ENCODE measurements at places on chromosomes 12 and 14.

DNA sequence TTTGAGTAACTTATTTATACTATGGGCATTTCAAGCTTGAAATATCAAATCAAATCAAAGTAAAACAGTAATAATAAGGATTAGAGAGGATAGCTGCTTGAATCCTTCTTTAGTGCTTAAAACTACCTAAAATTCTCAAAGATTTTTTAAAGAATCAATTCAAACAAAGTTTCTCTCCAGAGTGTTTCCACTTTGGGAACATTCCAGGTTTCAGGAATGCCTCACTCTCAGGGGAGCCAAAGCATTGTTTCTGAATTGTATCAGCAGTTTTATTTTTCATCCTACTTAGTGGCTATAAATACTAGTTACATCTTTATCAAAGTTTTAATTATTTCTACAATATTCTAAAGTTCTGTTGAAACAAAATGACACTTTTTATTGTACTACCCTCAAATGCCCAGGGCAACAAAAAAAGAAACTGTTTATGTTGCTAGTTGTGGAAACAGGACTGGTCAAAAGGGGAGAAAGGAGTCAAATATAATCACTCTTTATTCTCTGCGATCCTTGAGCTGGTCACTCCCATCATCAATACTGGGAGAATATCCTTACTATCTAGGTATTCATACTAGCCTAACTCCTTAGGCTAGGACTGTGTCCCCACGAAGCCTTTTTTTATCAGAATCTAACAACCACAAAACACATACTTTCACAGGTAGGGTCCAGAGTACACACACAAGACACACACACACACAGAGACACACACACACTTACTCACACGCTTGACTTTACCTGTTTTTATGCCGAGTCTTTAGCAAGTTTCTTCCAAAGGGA is 598 bp downstream of the RASSF9 start:
- DNase-seq, result no peak

- DNase-seq, result no peak
These were observed 60.4 kb upstream of the FBRSL1 start for GRCh38 chr12:132429602-132429945.

DNA sequence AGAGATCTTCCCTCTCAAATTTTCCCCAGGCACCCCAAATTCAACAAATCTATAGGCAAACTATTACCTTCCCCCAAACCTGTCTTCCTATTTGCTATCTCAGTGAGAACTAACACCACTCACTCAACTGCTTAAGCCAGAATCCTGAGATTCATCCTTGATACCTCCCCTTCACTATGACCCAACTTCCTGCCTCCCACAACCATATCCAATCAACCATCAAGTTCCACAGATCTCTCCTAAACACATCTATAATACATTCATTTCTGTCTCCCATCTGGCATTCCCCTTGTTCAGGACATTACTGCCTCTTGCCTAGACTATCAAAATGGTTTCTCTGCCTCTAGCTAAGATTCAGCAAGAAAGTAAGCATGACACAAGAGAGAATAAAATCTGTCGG is 21.3 kb downstream of the YAF2 start:
- no peak for DNase-seq

GRCh38 chr12:112900298-112901145 is 6.2 kb upstream of the OAS1 start:
- no peak for DNase-seq

DNA sequence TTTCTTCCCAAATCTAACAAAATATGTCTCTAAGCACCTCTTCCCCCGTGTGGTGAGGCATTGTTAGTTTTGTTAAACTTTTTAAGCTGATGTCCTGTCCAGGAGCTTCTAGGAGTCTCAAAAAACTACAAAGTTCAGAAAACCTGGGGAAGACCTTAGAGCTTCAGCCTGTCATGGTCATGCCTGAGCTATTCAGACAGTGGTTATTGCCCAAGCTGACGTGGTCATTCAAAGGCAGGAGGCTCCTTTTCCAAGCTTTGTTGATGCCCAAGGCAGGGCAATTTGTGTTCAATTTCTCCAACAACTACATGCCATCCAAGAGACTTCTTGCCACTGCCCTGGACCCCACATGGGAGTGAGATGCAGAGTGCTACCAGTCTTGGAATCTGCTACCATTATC is 5.8 kb upstream of the LYZ start:
- no peak for DNase-seq

GRCh38 chr12:112176321-112177010 is 51.1 kb downstream of the TRAFD1 start:
- no peak for DNase-seq

- DNase-seq, result no peak
These were observed 2.7 kb upstream of the TRAF3 start for GRCh38 chr14:102774391-102775153.

- DNase-seq, result no peak
These were observed 23.9 kb downstream of the LRRK2 start for GRCh38 chr12:40248585-40249297.

DNA sequence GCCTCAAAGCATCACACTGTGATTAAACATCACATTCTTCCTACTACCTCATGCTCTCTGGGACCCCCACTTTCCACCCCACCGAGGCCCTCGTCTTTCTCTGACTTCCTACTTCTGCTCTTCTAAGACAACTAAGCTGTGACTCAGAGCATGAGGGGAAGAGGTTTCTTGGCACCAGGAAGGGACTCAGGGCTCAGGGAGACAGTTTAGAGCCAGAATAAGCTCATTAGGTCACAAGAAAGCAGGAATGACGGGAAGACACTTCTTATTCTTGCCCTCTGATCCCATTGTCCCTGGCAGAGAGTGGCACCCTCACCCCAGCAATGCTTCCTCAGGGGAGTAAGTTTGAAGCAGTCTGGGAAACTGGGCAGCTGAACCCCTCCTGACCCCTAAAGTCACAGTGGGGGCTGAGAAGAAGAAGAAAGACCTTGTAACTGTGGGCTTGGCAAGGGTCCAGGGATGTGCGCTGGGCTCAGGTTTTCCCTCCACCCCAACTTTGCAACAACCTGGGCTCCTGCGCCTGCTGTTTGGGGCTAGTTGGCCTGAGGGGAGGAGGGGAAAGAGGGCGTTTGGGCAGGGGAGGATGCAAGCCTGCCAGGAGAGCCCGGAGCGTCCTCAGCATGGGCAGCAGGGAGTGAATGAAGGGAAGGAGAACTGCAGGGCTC is 64.6 kb upstream of the ACTN1 start:
- DNase-seq, result no peak

- DNase-seq, result no peak
These were observed 30.9 kb downstream of the SYNDIG1L start for GRCh38 chr14:74395094-74395493.

GRCh38 chr14:53603994-53604393 is 352.6 kb downstream of the BMP4 start:
- no peak for DNase-seq

DNA sequence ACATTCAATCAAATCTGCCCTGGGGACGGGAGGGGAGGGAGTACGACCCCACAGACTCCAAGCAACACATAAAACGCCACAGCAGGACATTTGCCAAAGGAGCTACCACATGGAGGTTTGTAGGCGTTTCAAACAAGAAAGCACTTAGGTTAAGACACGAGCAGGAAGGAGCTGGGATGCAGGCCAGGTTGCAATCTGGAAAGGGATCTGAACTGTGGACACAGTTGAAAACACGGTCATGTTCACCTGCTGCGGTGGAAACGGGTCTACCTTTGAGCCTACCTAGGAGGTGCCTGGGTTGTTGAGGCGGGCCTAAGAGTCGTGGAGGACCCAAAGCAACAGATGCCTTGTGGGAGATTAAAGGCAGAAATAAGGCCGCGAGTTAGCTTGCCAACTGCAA is 18.4 kb downstream of the PRKAB1 start:
- no peak for DNase-seq

DNA sequence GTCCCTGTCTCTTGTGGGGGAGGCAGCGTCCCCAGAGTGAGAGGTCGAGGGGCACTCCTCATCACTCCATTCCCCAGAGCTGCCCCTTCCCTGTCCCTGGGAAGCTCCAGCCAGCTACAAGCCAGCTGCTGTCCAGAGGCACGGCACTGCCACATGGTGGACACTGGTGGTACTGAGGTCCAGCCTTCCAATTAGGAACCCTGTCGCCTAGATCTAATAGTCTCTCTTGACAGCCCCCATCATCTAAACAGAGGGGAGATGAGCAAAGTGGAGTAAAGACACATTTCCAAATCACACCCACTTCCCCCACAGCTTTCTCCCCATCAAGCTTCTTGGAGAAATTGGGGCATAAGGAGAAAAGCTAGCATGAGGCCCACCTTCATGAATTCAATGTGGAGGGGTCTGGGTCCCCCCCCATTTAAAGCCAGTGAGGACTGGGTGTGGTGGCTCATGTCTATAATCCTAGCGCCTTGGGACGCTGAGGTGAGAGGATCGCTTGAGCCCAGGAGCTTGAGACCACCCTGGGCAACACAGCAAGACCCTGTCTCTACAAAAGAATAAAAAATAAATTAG is 2.1 kb upstream of the INHBE start:
- DNase-seq, result peak; percentile 43

DNA sequence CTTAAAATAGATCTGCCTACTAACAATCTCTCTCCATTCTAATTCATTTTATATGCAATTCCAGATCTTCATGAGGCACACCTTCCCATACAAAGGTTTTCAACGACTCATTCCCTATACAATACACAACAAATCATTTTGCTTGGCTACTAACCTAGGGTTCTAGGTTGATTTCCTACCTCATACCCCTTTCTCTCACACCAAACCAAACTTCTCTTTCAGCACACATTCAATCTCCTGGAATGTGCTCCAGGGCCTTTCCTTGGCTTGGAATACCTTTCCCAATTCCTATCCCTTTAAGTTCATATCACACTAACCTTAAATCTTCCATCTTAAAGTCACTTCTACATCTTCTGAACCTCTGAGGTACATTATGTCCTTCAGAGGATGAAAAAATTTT is 38.7 kb upstream of the MTERF2 start:
- no peak for DNase-seq

DNA sequence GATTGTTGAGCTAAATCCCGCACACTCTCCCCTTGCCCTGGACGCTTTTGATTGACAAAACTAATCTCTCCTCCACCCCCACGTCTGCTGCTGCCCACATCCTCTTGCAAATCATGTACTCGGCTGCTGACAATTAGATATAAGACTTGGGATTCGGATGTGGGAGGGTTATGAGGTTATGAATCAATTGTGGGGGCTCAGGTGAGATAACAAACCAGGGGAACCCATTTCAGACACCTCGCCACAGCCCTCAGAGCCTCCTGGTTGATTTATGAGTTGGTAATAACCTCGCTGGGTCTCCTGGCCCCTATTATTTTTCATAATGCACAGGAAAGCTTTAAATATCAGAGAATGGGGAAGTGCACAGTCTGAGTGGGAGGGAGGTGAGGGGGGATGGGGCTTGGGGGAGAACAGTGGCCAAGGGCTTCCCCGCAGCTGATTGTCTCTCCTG is 449.9 kb downstream of the DPF3 start:
- no peak for DNase-seq

DNA sequence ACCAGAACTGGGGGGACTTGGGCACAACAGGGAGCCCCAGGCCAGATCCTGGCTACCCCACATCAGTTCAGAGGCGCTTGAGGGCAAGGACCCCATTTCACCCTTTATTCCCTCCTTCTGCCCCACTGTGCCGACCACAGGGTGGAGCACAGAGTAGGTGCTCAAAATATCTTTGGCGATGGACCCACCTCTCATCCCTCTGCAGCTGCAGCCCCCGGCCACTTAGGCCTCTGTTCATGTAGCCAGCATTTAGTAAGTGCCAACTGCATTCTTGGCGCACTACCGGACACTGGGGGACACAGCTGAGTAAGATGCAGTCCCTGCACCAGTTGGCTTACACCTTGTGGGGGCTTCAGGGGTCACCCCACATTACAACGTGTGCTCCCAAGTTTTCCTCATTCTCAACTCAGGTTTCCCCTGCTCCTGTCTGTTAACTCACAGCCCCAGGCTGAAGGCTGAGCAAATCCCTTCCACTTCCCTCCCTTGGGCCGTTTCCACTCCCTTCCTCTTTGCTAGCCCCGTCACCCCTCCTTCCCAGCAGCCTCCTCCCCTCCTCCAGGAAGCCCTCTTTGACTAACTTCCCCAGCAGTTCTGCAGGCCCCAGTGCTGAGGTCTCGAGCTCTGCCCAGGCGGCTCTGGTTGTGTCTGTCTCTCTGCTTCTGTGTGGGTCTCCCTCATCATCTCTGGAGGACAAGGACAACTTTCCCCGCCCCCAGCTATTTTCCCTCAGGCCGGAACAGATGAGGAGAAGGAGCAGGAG is 26.5 kb downstream of the KRT80 start:
- no peak for DNase-seq

DNA sequence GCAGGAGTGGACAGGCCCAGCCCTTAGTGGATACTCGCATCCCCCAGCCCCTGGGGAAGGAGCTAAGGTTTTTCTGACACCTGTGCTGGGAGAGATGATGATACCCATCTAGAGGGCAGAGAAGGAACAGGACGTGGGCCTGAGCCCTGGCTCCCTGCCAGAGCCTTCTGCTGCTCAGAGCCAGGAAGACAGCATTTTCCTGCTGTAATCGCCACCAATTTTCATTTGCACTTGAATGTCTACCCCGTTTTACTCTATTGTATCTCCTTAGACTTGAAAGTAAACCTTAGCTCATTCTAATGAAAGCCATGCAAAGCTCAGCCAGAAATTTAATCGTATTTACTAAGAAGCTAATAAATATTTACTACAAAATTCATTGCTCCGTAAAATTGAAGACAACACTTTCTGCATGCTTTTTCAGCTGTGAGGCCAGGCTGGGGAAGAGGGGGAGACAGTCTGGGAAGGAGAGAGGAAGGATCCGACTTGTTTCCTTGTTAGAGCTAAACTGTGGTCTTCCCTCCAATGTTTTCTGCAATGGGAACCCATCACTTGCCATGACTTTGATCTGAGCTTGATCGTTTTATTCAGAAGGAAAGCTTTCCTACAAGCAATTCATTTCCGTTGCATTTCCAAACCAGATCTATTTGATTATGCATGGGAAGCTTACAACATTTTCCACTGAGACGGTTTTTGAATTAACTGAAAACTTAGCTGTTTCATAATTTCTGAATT is 17.6 kb upstream of the TRAF3 start:
- DNase-seq, result no peak

DNA sequence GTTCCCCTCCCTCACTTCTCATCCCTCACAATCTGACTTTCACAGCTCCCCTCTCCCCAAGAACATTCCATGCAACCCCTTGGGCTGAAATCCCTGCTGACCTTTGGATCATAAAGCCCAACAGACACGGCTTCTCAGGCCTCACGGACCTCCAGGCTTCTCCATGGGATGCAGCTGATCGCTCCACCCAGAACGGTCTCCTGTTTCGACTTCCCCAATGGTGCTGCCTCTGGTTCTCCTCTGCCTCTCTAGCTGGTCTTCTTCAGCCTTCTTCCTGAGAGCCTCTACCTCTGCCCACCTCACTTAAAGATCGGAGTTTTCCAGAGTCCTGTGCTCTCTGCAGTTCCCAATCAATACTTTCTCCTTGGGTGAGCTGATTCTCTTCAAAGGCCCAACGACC is 17.8 kb upstream of the PRMT8 start:
- no peak for DNase-seq

- no peak for DNase-seq
These were observed 33.2 kb downstream of the ZNF664 start for GRCh38 chr12:124006085-124006845.

GRCh38 chr12:92471551-92471950 is 231.2 kb upstream of the PLEKHG7 start:
- no peak for DNase-seq

Data from NCI-H1417 treated with DMSO at 0.1 percent for 48 hours (cell line).